ENCODE measurements at places on chromosomes 12 and 14.

DNA sequence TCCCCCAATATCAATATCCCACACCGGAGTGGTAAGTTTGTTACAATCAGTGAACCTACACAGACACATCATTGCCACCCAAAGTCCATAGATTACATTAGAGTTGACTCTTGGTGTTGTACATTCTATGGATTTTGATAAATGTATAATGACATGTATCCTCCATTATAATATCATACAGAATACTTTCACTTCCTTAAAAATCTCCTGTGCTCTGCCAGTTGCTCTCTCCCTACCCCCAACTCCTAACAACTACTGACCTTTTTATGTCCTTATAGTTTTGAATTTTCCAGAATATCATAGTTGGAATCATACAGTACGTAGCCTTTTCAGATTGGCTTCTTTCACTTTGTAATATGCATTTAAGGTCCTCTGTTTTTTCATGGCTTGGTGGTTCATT is 48.4 kb downstream of the SLC4A8 start:
- DNase-seq = no peak

DNA sequence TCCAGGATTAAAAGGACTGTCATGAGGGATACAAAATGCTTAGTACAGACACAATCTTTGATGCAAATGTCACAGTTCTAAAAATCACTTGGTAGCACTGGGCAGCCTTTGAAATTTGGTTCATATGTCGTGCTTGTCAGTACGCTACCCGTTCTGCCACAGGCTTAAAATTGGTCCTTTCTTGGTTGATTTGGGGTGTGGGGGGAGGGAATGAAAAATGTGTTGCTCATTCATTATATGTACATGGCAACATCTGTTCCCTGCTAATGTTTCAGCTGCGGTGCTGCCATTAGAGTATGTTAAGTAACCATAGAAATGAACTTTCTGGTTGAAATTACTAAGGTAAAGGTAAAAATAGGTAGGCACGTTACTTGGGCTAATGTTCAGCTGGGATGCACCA is 155.4 kb upstream of the ARHGAP5 start:
- no peak for DNase-seq

DNA sequence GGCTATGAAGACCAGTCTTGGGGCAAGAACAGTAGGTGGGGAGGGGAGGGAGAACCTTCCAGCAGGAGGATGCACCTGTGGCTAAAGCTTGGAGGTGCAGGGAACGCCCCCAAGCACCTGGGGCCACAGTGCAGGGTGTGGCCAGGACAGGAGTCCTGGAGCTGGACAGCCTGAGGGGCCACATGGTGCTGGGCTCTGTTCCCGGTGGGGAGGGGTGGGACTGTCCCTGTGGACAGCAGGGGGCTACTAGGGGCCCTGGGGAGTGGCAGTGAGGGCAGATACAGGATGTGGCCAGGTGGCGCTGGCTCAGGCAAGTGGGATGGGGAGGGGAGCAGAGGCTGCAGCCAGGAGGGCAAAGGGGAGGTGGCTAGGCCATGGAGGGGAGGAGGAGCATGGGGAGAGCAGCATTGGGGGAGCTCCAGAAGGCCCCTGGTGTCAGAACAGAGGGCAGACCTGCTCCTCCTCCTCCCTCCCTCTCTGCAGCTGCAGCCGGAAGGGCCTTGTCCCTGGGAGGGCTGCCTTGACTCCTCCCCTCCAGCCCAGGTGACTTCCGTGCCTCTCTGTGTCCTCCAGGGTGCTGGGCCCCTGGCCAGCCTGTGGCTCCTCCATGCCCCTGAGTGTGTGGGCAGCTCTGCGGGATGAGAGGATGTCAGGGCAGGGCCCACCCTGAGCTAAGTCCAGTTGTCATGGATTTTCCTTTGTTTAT is 68.4 kb upstream of the DLK1 start:
- DNase-seq = no peak

DNA sequence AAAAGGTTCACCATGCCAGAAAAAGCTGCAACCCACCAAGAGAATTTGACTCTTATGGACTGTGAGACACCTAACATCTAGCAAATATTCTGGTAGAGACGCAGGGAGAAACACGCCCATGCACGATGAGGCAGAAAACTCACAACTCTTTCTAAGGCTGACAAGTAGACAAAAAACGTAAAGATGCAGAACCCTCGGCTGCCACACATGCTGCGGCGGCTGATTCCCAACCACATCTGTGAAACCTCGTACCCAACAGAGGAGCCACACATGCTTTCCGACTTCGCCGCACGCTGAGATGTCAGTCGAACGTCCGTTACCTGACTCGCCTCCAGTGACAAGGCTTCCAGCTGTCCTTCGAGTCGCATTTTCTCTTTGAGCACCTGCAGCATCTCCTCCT is 21.8 kb downstream of the GOLGA3 start:
- DNase-seq = no peak

- no peak for DNase-seq
Observed at GRCh38 chr12:28177461-28177860, 12.8 kb upstream of the CCDC91 start.

DNA sequence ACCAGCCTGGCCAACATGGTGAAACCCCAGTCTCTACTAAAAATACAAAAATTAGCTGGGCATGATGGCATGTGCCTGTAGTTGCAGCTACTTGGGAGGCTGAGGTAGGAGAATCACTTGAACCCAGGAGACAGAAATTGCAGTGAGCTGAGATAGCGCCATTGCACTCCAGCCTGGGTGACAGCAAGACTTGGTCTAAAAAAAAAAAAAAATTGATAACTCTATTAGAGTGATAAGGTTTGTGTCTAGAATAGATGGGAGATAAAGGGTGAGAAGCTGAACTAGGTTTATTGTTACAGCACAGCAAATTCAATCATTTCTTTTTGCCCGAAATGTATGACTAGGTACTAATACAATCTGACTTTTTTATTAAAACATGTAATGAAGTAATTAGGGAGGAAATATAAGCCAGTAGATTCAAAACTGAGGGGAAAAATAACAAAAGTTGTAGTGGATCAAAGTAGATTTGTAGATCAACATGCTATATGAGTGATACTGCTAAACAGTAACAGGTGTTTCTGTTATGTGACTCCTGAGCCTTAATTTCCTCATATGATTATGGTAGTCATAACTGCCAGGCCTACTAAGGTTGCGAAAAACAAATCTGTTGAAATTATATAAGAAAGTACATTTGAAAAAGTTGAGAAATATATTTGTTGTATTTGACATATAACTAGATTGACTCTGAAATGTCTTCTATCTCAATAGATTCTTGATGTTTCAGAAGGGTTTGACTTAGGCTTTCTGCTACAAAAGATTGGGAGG is 83.6 kb downstream of the WNK1 start:
- DNase-seq = no peak

GRCh38 chr12:48334808-48335207 is 15.9 kb downstream of the ZNF641 start:
- no peak for DNase-seq

- DNase-seq = no peak
Observed at GRCh38 chr12:104785886-104786285, 172.2 kb downstream of the SLC41A2 start.

DNA sequence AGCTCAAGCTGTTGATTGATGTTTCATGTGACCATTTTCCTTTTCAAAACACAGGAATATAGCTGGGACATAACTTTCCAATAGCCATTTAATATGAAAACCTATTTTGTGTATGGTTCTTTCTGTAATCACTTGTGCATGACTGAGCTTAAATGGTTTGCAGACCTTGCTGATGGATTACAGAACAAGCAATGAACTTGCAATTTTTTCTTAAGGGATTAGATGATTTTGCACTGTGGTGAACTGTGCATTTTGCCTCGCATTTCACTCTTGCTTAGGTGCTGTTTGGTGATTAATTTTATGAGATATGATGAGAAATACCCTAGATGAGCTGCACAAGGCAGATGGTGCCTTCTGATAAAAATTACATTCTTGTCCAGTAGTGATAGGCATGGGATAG is 419.0 kb upstream of the FBXO33 start:
- no peak for DNase-seq

GRCh38 chr12:69868695-69869094 is 43.7 kb downstream of the MYRFL start:
- DNase-seq = no peak

- no peak for DNase-seq
Observed at GRCh38 chr12:42846782-42847181, 257.2 kb upstream of the PRICKLE1 start.

DNA sequence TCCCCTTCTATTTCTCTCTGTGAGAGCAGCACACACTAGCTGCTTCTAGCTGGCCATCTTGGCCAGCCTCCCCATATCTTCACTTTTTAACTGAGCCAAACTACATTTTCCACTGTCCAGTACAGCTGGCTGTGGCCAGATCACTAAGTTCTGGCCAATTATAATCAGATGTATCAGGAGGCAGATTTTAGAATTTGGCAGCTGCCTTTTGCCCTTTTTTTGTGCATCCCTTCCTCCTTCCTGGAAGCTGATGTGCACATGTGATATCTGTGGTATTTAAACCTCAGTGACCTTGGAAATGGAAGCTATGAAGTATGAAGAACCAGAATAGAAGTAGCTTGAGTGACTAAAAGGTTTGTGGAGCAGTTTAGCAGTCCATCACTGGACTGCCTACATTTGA is 49.8 kb upstream of the ANO6 start:
- DNase-seq = no peak

- DNase-seq = no peak
Observed at GRCh38 chr12:109833307-109834189, at the start of gene TRPV4. Gene TRPV4, minus strand, starts transcription at chr12:109833398. Its CDS starts 18,602 bp downstream, at chr12:109814796.

DNA sequence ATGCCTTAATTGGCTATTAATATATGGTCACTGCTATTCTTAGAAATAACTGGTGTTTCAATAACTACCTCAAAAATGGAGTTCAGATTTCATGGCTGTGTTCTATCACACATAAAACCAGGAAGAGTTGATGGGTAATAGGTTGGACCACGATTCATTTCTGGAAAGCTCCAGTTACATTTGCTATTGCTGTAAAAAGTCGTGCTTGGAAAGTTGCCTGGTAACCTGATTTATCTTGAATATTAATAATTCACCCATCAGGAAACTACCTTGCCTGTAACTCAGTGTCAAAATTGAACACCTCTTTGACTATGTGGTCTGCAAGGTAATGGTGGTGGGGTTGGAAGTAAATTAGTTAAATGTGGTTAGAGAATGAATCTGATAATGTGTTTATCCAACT is 104.7 kb upstream of the IFNG-AS1 start:
- no peak for DNase-seq

GRCh38 chr12:87427770-87428169 is 601.4 kb downstream of the C12orf50 start:
- DNase-seq = no peak

DNA sequence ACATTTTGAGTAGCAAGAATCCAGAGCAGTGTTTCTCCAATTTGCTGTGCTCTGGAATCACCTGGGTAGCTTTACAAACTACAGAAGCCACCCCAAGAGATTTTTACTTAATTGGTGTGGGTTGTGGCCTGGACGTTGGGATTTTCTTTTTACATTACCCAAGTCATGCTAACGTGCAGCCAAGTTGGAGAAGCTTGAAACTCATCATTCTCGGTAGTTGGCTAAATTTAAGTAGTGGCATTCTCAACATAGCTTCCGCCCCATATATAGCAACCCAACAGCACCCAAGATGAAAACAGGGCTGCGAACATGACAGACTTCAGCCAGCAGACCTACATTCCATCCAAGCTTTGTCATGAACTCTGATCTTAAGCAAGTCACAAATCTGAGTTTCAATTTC is 25.0 kb downstream of the DAD1 start:
- DNase-seq = no peak

DNA sequence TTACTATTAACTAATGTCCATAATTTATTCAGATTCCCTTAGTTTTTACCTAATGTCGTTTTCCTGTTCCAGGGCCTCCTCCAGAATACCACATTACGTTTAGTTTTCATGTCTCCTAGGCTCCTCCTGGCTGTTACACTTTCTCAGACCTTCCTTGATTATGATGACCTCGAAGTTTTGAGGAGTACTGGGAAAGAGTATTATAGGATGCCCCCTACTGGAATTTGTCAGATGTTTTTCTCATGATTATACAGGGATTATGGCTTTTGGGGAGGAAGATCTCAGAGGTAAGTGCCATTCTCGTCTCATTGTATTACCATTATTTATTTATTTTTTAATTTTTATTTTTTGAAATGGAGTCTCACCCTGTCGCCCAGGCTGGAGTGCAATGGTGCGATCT is 17.7 kb upstream of the C1S start:
- DNase-seq = no peak

DNA sequence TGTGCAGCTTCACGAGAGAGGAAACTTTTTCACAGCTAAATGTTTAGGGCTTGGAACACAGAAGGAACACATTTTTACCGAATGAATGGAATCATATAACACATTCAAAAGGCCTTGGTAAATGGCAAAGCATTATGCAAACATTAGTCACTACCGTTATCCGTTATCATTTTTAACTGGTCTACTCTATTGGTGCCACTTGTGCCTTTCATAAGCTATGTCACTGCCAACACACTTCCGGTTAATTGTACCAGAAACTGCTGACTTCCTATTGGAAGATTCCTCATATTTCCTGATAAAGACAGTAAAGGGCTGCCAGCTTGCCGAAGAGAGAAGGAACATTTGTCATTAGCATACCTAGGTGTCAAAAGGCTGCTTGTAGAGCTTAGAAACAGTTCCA is 169.2 kb downstream of the APAF1 start:
- DNase-seq = no peak

DNA sequence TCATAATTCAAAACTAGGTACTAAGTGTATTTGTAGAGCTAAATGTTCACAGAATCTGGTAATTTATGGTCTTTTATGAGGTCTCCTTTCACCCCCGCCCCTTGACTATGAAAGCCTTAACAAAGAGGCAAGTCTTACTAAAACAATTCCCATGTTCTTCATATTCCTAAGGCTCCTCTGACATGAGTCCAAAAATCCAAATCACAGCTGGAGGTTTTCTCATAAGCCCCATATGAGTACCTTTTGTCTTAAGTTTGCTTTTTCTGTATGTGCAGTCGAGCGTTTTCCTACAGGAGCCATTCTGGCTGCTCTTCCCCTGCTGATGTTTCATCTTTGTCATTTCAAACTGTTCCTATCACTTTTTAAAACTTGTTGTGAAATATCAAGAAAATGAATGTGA is 55.2 kb downstream of the SIX1 start:
- no peak for DNase-seq

GRCh38 chr14:29545714-29546113 is 381.9 kb downstream of the PRKD1 start:
- DNase-seq = no peak

GRCh38 chr12:19837543-19837942 is 398.3 kb downstream of the AEBP2 start:
- DNase-seq = no peak

DNA sequence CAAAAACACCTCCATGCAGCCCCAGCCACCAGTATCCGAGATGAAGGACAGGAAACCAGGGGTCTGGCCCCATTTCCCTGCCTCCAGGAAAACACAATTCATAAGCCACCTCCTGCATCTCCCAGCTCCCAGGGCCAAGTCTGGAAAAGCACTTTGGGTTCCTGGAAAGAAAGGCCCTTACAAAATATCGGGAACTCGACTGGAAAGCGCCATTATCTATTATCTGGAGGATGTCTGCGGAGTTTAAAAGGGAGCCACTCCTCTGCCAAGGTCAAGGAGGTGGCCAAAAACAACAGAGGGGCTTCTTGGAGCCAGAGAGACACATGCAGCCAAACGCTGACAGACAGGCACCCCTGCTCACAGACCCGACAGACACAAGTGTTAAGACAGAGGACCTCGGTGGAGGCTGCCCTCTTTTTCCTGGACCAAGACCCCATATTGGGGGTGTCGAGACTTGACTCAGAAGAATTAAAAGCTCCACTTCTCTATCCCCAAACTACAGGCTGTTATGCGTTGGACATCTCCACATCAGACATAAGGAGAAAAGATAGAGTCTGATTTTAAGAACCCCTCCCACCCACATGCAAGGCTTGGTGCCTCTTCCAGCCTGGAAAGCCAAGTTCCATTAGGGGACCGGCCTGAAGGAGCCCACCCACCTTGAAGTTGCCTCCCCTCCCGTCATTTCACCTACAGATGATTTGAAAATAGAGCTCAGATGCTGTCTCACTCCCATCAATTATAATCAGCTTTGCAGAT is 9.6 kb downstream of the ACTN1 start:
- no peak for DNase-seq

Data from activated CD4-positive, alpha-beta T cell treated with anti-CD3 and anti-CD28 coated beads, Interleukin-2, Interleukin-4, amounts not matched to agents 100 ng/mL and 50 ng/mL, durations not matched to agents 16 hours and 8 hours (primary cell).